Activated T-cell treated with anti-CD3 and anti-CD28 coated beads, Interleukin-2, amount 50 U/mL, for 72 hours (primary cell): ENCODE measurements at places on chromosomes 12 and 14. TPM values are rescaled to one million over a fixed set of nuclear protein-coding genes. Genes with fewer than 3 reads are reported as not detected.

Gene ITGA5
- 20.6 TPM for total RNA-seq

Gene HCAR2
- total RNA-seq = not detected

Gene KCNC2
- not detected for total RNA-seq

Gene PLCZ1
- total RNA-seq = not detected

Gene RCOR1
- 19.5 TPM for total RNA-seq

GRCh38 chr12:57521525-57522010 is 1.1 kb upstream of the MBD6 start:
- peak; percentile 34 for DNase-seq
- H3K27ac ChIP-seq = peak overlapping the region; percentile 99
- H3K4me1 ChIP-seq = peaks cover 63% of the 10 kb centered on the region
- no peaks in the 10 kb centered on the region for H3K27me3 ChIP-seq

GRCh38 chr14:26200687-26201086 is 397.1 kb downstream of the NOVA1 start:
- H3K4me1 ChIP-seq = no peaks in the 10 kb centered on the region
- no peaks in the 10 kb centered on the region for H3K27me3 ChIP-seq
- H3K27ac ChIP-seq = no peak overlapping the region
- DNase-seq = no peak
- H3K36me3 ChIP-seq = peaks cover 5% of the 10 kb centered on the region
- no peak overlapping the region for H3K4me3 ChIP-seq

DNA sequence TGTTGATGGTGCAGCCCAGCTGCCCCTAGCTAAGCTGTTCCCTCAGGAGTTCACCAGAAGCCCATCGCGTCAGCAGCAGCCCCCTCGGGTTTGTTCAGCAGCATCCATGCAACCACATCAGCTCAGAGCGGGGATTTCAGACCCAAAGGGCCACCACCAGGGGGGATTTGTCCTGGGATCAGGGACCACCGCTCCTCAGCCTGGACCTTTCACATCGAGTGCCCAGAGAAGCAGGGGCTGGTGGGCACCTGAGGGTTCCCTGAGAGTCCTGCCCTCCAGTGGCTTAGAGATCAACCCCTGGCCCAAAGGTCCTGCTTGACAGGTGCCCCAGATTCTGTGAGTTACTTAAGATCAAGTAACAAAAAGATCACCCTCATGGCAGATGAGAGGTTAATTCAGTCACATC is 65.9 kb upstream of the C14orf180 start:
- H3K27me3 ChIP-seq = peaks cover 6% of the 10 kb centered on the region
- no peaks in the 10 kb centered on the region for H3K4me1 ChIP-seq
- DNase-seq = no peak
- no peak overlapping the region for H3K27ac ChIP-seq
- no peaks in the 10 kb centered on the region for H3K36me3 ChIP-seq

- no peaks in the 10 kb centered on the region for H3K4me1 ChIP-seq
- no peak overlapping the region for H3K27ac ChIP-seq
- no peak for DNase-seq
Observed at GRCh38 chr12:19138956-19139355, 9.4 kb downstream of the PLEKHA5 start.

- no peaks in the 10 kb centered on the region for H3K27me3 ChIP-seq
- no peaks in the 10 kb centered on the region for H3K4me1 ChIP-seq
- H3K4me3 ChIP-seq = no peak overlapping the region
- no peak overlapping the region for H3K27ac ChIP-seq
Observed at GRCh38 chr14:36723530-36723929, 61.9 kb downstream of the PAX9 start.

- no peaks in the 10 kb centered on the region for H3K27me3 ChIP-seq
- DNase-seq = no peak
- H3K27ac ChIP-seq = no peak overlapping the region
- H3K4me3 ChIP-seq = no peak overlapping the region
- H3K4me1 ChIP-seq = peaks cover 22% of the 10 kb centered on the region
- H3K36me3 ChIP-seq = peaks cover 10% of the 10 kb centered on the region
Observed at GRCh38 chr14:67646131-67646530, 26.4 kb downstream of the ARG2 start.

DNA sequence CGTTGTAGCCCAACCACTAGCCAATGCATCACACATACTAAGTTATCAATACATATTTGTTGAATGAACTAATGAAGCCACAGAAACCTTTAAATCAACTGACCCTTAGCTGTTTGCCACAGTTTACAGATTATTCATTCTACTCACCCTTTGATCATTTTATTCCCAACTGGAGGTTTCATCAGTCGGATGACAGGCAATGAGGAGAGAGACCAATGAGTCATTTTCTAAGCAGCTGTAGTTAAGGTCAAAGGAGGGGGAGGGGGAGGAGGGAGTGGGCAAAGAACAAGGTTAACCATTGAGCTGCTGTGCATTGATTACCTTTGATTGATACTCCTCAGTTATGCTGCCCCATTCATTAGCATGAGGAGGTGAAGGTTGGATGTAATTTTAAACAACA is 469.5 kb downstream of the VRK1 start:
- no peak overlapping the region for H3K4me3 ChIP-seq
- H3K36me3 ChIP-seq = no peaks in the 10 kb centered on the region
- DNase-seq = no peak

- no peak overlapping the region for H3K4me3 ChIP-seq
- no peak for DNase-seq
- no peaks in the 10 kb centered on the region for H3K36me3 ChIP-seq
- H3K27me3 ChIP-seq = no peaks in the 10 kb centered on the region
- no peak overlapping the region for H3K27ac ChIP-seq
Observed at GRCh38 chr14:63193236-63193635, 11.0 kb upstream of the RHOJ start.

- no peak overlapping the region for H3K4me3 ChIP-seq
- no peak for DNase-seq
- no peak overlapping the region for H3K27ac ChIP-seq
- H3K27me3 ChIP-seq = no peaks in the 10 kb centered on the region
- H3K36me3 ChIP-seq = no peaks in the 10 kb centered on the region
Observed at GRCh38 chr12:122811777-122812176, 23.5 kb upstream of the HIP1R start.
